ENCODE measurements at places on chromosomes 13 and 19.
A peak's percentile ranks its signal among the peaks of the same experiment; 100 is the strongest.

DNA sequence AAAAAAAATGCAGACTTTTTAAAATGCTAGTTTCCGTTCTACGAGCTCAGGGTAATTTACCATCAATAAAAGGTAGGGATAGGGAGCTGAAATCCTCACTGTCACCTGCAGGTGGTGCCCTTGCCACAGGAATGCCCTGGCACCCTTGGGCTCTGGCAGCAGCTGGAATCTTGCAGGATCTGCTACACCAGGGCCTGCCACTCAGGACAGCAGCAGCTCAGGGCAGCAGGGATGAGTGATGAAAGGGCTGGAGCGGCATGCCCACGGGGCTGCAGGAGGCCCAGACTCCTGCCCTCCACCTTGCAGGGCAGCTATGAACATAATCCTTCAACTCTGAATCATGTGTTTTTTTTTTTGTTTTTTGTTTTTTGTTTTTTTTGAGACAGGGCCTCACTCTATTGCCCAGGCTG is 54.0 kb downstream of the GNG7 start:
- peak; percentile 67 for DNase-seq

DNA sequence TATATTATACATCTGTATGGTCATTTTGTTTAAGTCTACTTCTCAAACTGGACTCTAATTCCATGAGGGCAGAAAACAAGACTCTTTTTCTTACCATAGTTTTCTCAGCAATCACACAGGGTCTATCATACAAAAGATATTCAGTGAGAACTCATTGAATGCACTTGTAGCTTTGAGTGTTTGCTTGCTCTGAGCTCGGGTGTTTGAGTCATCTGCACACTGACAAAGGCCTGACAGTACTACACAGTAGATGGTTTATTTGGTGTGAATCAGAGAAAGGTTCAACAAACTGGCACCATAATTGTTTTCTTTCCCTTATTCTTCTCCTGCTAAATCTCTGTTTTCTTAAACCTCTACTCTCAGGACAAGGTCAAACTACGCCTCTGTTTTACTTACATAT is 586.4 kb downstream of the LMO7 start:
- no peak for DNase-seq

- DNase-seq: no peak
These were observed 1703.6 kb downstream of the EFNB2 start for GRCh38 chr13:104831831-104832230.

GRCh38 chr13:111462221-111462764 is 141.9 kb downstream of the TEX29 start:
- no peak for DNase-seq

DNA sequence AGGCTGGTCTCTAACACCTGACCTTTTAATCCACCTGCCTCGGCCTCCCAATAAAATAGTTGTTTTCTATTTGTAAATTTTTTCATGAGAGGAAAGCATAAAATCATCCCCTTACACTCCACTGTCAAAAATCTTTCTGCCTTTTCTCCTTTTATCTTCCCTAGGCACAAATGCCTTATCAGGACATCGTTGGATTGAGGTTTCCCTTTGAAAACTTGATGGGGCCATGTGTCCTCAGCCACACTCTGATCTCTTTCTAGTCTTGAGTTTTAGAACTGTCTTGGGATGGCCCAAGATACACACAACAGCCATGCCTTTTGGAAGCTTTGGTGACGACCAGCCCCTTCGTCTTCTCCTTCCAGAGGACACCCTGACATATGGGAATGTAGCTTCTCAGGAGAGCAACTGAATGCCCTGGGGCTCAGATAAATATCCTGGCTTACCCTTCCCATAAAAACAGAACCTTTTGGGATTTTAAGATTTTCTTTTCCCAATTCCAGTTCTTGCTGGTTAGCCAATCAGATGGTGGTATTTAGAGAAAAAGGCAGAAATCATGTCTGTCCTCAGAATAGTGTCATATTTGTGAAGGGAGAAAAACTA is 112.4 kb downstream of the ZNF429 start:
- no peak for DNase-seq

GRCh38 chr19:32750441-32751055 is 31.0 kb downstream of the TDRD12 start:
- DNase-seq: no peak

GRCh38 chr13:56189439-56189838 is 951.3 kb upstream of the PRR20A start:
- no peak for DNase-seq

GRCh38 chr19:49546825-49547565 is 19.2 kb downstream of the RCN3 start:
- DNase-seq: peak; percentile 68

DNA sequence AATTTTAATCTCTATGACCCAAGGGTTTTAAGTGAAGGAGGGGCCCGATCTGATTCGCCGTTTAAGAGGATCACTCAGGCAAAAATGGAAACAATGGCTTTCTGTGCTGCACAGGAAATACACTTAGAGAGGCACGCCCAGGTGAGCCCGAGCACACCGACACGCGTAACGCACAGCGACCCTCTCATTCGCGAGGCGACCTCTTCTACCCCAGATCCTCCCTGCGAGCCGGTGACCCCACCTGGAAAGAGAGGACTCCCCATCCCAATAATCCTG is 216 bp downstream of the SH2D3A start:
- no peak for DNase-seq

GRCh38 chr19:8831832-8832131 is 322 bp downstream of the ZNF558 start:
- DNase-seq: no peak

DNA sequence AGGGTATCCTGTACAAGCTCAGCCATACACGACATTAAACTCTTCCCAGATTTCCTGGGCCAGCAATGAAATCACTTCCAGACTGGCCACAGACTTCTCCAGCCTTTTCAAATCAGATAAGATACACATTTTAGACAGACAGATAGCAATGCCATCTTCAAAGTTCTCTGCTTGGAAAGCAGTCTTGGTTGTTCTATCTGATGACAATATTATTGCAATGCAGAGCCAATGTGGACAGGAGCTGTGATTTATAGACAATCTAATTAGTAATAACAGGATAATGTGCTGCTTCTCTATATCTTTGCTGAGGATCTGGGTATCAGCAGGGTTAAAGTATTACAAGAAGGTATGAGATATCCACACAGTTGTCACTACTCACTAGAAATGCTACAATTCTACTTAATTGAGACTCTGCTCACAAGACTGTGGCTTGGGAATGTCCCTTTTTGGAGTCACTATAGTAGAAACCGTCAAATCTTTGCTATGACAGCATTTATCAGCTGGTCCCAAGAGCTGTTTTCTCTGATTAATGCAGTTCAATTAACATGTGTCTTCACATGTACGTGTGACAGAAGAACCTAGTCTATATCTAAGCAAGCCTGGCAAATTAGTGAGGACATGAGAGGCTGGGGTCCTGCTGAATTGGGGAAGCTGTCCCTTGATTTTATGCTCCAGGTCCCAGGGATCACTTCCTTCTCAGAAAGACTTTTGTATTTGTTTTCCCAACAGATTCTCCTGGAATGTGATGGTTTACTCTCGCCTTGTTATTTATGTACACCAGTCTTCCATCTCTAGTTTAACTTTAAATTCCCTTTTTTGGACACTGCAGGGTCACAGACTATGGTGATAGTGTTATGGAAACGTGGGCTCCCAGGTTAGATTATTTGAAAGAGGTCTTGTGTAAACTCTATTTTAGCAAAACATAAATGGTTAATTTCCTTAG is 68.8 kb downstream of the COL4A1 start:
- no peak for DNase-seq

GRCh38 chr13:21998279-21998990 is 327.6 kb downstream of the FGF9 start:
- DNase-seq: no peak

DNA sequence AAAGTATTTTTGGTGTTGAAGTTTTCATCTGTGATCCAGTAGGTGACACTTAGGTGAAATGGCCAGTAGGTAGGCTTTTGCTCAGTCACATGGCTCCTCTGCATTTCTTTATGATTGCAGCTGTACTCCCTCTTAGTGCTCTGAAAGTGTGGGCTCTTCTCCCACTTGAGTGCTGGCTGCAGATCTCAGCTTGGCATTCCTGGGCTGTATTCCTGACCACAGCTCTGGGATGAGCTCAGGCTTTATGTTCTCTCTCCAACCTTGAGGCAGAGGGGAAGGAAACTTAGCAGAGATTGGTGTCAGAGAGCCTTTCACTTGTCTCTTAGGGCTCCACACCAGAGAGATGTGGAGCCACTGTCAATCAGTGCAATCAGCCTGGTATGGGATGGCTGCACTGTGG is 254.3 kb downstream of the NDFIP2 start:
- DNase-seq: no peak

DNA sequence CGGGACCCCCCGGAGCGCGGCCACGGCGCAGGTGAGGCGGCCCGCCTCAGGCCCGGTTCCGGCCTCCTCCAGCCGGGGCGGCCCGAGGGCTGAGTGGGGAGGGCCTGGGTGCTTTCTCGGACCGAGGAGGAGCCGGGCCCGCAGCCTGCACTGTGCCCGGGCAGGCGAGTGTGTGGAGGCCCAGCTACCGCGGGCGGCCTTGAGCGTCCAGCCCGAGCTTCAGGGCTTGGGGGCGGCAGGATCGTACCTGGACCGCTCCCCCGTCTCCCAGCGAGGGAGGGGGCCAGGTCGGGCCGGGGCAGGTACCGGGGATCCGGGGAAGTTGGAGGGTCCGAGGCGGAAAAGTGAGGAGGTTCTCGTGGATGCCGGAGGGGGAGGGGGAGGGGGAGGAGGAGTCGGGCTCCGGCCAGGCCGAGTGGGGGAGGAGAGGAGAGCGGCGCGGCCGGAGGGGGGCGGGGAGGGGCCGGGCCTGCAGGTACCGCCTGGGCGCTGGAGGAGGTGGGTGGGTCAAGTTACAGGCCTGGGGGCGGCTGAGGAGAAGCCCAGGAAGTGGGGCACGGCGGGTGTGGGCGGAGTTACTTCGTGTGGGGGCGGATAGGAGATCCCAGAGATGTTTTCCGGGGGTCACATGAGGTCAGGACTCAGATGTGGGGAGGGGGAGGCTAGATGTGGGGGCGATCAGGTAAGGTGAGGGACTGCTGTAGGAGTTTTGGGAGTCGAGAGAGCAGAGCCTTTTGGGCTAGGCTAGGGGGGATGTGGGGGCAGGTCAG is 545 bp downstream of the NACC1 start:
- no peak for DNase-seq

GRCh38 chr19:57241176-57241575 is 744 bp downstream of the ZNF805 start:
- no peak for DNase-seq

DNA sequence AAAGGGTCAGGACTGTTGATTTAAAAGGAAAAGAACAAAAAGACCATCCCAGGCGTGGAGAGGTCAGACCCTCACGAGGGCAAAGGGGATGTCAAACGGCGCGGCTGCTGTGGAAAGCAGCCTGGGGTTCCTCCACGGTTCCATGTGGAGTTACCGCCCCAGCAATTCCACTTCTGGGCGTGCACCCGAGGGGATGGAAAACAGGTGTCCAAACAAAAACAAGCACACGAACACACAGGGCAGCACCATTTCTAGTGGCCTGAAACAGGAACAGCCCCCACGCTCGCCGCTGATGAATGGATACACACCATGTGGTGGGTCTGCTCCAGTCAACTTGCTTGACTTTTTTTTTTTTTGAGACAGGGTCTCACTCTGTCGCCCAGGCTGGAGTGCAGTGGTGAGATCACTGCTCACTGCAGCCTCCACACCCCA is 11.2 kb downstream of the AP3D1 start:
- no peak for DNase-seq

GRCh38 chr19:35327642-35328041 is 1.3 kb upstream of the CD22 start:
- no peak for DNase-seq

GRCh38 chr19:2517881-2518601 is 42.1 kb downstream of the GADD45B start:
- DNase-seq: no peak

- DNase-seq: no peak
These were observed 55.0 kb downstream of the ZIC5 start for GRCh38 chr13:99916366-99917103.

GRCh38 chr13:113220141-113220598 is 10.8 kb downstream of the CUL4A start:
- DNase-seq: no peak

GRCh38 chr13:93996481-93996880 is 483.0 kb downstream of the DCT start:
- no peak for DNase-seq

DNA sequence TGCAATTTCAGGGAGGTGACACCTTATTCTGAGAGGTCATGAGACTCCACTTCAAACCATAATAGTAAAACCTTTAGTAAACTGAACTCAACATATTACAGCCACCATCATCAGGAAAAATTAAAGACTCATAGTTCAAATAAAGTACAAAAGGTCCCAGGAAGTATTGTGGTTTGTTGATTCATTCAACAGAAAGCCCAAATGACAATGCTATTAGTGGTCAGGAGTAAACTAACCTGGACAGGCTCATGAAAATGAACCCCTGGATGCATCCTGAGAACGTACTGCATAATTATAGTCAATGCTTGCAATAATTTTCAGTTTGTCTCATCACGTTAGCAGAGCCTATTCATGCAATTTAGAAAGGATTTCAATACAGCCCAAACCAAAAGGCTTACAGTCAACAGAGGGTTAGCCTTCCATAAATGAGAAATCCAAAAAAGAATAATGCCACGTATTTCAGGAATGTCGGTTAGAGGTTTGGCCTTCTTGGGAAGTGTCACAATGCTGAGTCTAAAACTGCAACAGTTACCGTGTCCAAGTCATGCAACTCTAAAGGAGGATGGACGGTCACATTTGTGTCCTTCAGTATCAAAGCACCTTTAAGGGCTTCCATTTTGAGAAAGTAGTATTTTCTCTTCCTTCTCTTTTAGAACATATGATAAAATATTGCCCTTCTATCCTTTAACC is 280.8 kb downstream of the ABCC4 start:
- no peak for DNase-seq

GRCh38 chr13:64158908-64159307 is 2743.3 kb upstream of the PCDH20 start:
- no peak for DNase-seq

- DNase-seq: no peak
These were observed 766 bp downstream of the CEBPG start for GRCh38 chr19:33374236-33374714.

DNA sequence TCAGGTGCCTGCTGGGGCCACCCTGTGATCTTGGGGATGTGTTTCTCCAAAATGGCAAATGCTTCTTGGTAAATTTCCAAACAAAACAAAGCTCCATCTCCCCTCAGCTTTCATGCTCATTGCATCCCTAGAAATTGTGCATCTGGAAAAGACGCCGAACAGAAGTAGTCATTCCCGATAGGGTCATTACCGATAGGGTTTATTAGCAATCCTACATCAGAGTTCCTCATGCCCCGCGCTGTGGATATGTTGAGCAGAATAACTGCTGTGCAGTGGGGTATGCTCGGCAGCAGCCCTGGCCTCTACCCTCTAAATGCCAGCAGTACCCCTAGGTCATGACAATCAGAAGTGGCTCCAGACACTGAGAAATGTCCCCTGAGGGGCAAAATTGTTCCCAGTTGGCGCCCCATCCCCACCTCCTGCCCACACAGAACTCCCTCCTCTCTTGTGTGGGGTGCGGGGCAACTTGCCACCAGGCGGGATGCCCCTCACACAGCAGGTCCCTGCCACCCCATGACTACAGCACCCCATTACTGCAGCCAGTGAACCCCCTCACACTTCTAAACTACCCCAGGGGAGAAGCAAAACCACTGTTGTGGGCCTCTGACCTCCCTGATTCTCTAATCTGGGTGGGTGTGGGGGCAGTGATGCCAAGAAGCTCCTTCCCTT is 13.0 kb upstream of the SLC7A10 start:
- no peak for DNase-seq

- DNase-seq: no peak
These were observed 50.1 kb upstream of the KLF12 start for GRCh38 chr13:74184283-74184682.

Measured in central memory CD8-positive, alpha-beta T cell (primary cell).